ENCODE measurements at places on chromosomes 1 and 21.

GRCh38 chr1:153509036-153509435, 26.8 kb downstream of the S100A6 start:
- no peak for DNase-seq

DNA sequence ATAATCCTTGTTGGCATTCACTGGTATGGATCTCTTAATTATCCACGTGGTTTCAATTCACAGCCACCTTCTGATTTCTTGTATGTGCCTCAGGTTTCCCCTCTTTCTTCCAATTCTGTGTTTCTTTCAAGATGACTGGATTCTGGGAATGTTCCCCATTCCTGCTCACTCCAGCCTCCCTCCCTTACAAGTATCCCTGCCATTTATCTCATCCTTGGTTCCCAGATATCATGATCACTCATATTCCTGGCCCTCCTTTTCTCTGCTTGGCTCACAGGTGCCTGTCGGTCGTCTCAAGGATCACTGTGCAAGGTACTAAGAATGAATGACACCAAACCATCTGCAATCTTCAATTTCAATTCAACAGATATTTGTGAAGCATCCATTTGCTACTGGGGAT, 279.2 kb downstream of the ASTN1 start:
- DNase-seq = no peak

DNA sequence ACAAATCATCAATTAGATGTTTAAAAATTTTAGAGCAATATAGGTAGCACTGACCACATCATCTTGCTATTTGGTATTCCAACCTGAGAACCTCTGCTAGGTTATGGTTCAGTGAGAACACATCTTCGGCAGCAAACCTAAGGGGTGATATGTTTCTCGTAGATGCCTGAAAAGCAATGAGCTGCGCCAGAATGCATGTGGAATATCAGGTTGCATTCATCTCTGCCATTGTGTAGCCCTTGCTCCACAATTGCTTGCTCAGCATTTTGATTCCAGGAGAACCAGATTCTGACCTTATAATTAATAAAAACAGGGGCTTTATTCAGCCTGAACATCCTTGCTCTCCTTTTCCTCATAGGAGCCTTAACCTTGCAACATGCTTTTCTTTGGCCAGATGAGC, 408.1 kb downstream of the USH2A start:
- DNase-seq = no peak

DNA sequence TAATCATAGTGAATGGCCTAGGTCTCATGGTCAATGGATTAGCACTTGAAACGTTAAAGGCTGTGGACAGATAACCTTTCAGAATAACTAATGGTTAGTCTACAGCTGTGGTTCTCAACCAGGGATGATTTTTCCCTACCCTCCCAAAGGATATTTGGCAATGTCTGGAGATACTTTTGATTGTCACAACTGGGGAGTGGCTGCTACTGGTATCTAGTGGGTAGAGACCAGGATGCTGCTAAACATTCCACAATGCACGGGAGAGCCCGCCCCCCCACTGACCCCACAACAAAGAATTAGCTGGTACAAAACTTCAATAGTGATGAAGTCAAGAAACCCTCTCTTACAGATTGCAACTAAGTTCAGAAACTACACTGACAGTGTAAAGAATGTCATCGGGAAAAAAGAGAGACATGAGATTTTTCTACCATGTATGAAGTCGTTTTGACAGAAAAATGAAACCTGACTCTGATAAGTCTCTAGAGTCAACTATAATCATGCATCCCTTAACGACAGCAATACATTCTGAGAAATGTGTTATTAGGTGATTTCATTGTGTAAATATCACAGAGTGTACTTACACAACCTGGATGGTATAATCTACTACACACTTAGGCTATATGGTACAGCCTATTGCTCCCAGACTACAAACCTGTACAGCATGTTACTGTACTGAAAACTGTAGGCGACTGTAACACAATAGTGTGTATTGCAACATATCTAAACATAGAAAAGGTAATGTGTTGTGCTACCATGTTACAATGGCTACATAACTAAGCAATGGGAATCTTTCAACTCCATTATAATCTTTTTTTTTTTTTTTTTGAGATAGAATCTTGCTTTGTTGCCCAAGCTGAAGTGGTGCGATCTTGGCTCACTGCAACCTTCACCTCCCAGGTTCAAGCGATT, 49.7 kb upstream of the PRDX6 start:
- no peak for DNase-seq

GRCh38 chr1:153352523-153352922, 3.9 kb upstream of the PGLYRP4 start:
- peak; percentile 44 for DNase-seq

DNA sequence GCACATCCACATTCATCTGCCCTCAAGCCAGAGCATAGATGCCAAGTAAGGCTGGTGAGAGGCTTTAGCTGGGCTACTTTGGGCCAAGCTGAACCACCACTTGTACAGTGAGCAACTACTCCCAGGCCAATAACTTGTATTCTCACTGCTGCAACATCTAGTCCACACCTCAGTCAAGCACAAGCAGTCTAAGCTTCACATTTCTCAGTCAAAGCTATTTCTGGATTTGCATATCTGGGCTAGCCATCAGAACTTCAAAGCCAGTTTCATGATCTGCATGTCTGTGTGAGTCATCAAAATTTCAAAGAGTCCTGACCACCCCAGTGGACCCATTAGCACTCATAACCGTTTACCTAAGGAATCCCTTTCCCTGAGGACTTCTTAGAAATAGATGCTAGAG, 77.7 kb upstream of the DIRAS3 start:
- DNase-seq = no peak

GRCh38 chr1:53285969-53286760, 41.7 kb downstream of the LRP8 start:
- DNase-seq = no peak

DNA sequence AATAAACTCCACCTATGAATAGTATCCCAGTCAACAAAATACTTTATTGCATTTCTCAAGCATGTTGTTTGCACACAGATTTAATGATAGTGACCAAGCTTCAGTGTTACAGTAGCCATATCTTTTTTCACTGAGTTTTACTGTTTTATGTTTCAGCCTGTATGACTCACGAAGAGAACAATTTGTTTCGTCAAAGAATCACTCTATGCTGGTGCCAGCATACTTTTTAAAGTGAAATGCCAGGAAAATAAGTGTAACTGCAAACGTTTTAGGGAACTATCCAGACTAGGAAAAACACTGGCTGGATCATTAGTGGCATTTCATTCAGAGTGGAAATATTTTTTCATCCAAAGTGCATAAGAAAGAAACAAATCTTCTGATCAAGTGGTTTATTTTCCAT, 210.8 kb downstream of the COL11A1 start:
- DNase-seq = no peak

DNA sequence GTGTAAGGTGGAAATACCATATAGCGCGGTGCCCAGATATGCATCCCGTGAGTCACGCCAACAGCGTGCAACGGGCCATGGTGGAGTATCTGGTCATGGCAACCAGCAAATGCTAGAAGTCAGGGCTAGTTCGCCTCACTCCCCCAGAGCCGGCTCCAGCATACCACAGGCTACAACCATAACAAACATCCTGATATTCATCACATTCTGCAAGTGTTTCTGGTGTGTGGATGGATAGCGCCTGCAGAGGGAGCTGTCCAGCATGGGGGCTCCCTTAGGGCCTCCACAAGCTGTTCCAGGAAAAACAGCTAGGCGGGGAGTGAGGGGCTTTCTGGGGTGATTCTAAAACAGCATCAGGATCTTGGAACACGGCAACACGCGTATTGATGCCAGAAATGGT, 6.8 kb downstream of the C1orf198 start:
- no peak for DNase-seq

- no peak for DNase-seq
These were observed 474.5 kb downstream of the DSCAM start for GRCh38 chr21:40372506-40372905.

DNA sequence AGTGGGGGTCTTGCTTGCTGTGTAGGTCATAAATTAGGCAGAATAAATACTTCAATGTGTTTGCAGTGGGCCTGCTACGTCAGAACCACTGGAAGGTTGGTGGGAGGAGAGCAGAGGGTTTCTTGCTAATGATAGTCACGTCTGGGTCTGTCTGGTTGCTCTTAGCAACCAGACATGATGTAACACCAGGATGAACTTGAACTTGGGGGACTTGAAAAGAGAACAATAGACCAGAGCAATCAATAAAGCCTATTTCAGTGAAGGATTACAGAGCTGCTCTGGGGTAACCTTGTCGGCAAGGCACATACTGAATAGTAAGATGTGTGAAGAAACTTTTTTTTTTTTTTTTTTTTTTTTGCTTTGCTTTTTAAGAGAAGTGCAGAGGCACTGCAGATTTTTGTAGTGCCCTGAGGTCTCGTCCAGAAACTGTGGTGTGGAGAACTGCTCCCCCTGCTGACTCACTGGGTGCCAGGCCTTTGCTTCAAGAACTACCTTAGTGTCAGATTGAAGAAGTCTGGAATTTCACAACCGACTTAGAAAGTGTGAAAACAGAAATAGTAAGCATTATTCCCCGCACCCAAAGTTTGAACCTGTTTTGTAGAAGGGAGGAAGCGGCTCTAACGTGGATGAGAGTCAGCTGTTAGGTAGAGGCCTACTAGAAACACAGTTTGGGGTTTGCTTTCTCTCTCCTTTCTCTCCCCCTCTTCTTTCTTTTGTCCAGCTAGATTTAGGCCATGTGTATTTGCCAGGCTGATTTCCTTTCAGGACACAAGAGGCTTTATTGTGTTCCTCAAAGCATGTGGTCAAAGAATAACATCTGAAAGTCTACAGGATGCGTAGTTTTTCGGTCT, 271.6 kb downstream of the TM2D1 start:
- DNase-seq = peak; percentile 43

- DNase-seq = no peak
These were observed 227.2 kb downstream of the CAMTA1 start for GRCh38 chr1:7012461-7012924.

GRCh38 chr1:18932387-18932786, 24.1 kb downstream of the IFFO2 start:
- DNase-seq = no peak

DNA sequence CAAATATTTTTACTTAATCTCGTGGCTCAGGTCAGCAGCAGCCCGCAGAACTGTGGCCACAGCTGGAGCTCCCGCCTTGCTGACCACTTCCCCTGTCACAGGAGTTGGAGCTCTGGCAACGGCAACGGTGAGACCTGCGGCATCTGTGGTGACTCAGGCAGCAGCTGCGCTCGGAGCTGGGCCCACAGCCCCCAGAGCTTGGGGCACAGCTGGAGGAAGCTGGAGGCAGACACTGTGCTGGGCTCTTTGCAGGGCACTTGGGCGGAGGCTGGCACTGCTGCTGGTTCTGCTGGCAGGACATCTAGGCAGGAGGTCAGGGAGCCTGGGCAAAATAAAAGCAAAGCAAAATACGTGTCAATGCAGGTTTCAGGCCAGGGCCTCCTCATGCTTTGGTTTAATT, at the start of gene LCE3A:
TSS of gene LCE3A (minus strand) at position 301 of the 400 bp plus-strand sequence. CDS start at position 301, 0 bp downstream.
- no peak for DNase-seq

DNA sequence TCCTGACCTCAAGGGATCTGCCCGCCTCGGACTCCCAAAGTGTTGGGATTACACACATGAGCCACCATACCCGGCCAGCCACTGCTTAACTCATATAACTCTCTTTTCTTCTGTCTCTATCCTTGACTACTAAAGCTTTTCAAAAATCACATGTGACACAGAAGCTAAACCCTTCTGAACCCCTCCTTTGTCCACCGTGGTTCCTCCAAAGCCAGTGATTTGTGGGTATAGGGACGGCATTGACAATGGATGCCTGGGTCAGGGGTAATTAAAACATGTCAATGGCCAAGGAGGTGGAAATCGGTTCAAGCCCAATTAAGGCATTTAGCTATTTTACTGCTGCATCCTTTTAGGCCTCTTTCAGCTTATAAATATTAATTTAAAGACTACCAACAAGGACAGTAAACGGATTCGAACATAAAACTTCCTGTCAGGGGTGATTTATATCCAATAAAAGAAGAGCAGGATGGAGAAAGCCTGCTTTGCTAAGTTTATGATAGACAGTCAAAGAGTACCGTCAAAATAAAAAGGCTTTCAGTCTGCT, 242.3 kb downstream of the GPATCH2 start:
- no peak for DNase-seq

GRCh38 chr1:228369608-228370438, 36.8 kb downstream of the TRIM11 start:
- DNase-seq = no peak

GRCh38 chr1:17196496-17197185, 8.3 kb upstream of the PADI1 start:
- DNase-seq = no peak

DNA sequence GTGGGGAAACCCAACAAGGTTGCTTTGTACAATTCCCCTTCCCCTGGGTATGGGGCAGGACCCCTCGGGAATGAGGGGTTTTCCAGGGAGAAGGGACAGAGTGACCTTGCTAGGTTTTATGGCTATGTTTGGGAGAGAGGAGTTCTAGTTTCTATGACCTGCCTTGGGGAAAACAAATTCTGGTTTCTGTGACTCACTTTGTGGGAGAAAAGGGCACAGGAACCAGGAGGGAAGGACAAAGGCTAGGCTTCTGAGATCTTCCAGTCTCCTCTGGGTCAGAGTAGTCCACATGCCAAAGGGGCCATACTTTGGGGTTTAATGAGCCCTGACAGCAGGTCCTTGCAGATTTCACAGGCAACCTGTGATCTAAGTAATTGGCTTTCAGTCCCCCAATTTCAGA, 5.5 kb upstream of the PTGER3 start:
- no peak for DNase-seq

DNA sequence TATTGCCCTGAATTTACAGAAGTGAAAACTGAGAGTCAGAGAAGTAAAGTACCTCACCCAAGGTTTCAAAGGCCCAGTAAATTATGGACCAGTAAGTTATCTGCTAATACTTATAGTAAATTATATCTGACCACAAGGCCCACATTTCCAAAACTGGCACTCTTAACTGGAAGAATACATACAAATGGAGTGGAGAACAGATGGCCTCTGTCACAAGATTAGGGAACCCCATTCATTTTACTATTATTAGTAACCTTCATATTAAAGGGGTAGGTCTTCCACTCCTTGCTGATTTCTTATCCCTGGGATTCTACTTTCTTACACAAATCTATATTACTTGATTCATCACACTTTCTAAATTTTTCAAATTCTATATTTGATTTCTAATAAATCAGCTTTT, 588.8 kb downstream of the NEGR1 start:
- no peak for DNase-seq

DNA sequence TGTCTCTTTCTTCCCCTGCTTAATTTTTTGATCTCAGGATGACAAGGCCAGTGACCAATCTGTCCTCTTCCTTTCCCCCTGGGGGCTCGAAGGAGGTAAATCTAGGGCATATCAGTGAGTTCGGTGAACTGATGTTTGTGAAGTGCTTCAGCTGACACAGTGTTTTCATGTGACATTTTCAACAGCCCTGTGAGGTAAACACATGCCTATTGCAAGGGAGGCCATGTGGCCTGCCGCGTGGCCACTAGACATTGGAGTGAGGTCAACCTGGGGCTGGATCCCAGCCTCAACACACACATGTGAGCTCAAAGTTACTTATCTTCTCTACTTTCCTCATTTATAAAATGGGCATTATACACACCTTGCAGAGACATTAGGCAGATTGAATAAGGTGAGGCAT, 126.3 kb downstream of the PLPP3 start:
- DNase-seq = no peak

GRCh38 chr21:44370786-44371410, 17.5 kb downstream of the TRPM2 start:
- DNase-seq = no peak

GRCh38 chr1:95029532-95029931, 43.2 kb downstream of the ALG14 start:
- no peak for DNase-seq

- DNase-seq = peak; percentile 31
These were observed 62.5 kb downstream of the WNT9A start for GRCh38 chr1:227885135-227885647.

GRCh38 chr1:198275597-198275996, 118.8 kb downstream of the NEK7 start:
- DNase-seq = no peak

Data from central memory CD4-positive, alpha-beta T cell (primary cell).